Pancreas (tissue), 10 donors: ENCODE measurements at places on chromosomes 1 and 21.

GRCh38 chr1:236904892-236905741, 99.1 kb downstream of the MT1HL1 start:
- no peaks in the 10 kb centered on the region for H3K27me3 ChIP-seq
- H3K4me3 ChIP-seq = no peak overlapping the region
- no peak overlapping the region for H3K27ac ChIP-seq
- DNase-seq = no peak
- H3K4me1 ChIP-seq = peaks cover 4% of the 10 kb centered on the region

GRCh38 chr1:238608144-238608543, 717.4 kb upstream of the ZP4 start:
- H3K36me3 ChIP-seq = no peaks in the 10 kb centered on the region
- H3K27me3 ChIP-seq = no peaks in the 10 kb centered on the region
- no peak overlapping the region for H3K27ac ChIP-seq

DNA sequence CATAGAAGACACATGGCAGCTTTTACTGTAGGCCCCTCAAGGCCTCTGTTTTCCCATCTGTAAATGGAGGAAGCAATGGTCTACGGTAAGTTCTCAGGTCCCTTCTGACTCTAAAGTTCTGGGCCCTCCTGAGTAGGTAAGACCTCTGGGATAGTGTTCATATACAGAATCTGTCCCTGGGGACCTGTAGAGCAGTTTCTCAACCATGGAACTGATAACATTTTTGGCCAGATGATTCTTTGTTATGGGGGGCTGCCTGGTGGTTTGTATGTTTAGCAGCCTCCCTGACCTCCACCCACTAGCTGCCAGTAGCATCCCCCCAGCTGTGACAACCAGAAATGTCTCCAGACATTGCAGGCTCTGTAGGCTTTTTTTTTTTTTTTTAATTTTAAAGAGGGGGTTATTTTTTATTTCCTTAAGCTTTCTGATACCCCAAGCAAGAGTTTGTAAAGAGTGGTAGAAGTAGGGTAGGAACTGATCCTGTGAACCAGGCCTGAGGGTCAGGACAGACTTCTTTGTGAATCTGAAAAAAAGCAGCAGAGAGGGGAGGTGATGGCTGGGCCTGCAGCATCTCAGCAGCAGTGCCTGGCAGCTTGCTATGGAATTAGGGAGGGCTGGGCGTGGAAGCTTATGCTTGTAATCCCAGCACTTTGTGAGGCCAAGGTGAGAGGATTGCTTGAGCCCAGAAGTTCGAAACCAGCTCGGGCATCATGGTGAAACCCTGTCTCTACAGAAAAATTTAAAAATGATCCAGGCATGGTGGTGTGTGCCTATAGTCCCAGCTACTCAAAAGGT, 20.2 kb upstream of the TCEA3 start:
- no peak overlapping the region for H3K4me3 ChIP-seq
- H3K27me3 ChIP-seq = no peaks in the 10 kb centered on the region
- no peaks in the 10 kb centered on the region for H3K36me3 ChIP-seq
- H3K27ac ChIP-seq = no peak overlapping the region
- no peak for DNase-seq
- H3K4me1 ChIP-seq = no peaks in the 10 kb centered on the region

DNA sequence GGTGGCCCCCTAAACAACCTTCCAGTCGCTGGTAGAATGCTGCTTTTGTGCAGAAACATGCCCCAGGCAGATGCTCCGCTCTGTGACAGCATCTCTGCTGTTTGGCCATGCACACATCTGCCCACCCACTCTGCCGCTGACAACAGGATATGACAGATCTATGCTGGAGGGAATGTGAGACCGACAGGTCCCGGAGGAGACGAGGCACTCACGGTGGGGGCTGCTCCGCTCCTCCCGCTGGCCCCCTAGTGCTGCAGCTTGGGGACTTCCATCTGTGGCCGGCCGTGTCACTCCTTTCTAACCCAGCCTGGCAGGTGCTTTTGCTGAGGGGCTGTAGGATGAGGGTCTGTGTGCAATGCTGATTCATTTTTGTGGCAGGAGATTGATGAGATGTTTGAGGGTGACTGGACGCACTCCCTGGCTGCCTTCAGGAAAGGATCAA, 49.1 kb upstream of the DMRTB1 start:
- H3K4me3 ChIP-seq = no peak overlapping the region
- no peak for DNase-seq
- no peaks in the 10 kb centered on the region for H3K36me3 ChIP-seq

- no peaks in the 10 kb centered on the region for H3K36me3 ChIP-seq
- no peak for DNase-seq
- no peaks in the 10 kb centered on the region for H3K4me1 ChIP-seq
- no peak overlapping the region for H3K4me3 ChIP-seq
- no peak overlapping the region for H3K27ac ChIP-seq
These were observed 60.2 kb upstream of the CFAP126 start for GRCh38 chr1:161427733-161428516.

DNA sequence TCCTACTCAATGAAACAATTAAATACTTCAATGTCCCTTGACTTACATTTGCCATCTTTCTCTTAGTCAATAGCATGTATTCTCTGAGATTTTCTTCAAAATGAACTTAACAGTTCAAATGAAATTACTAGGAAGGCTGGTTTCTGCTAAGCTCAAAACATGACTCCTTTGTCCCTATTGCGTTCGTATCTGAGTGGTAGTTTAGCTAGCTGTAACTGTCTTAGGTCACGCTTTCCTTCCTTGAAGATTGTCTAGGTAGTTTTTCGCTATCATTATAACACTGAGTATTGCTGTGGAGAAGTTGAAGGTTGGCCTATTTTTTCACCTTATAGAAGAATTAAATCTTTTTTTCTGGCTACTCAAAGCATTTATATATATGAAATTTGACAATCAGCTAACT, 1535.2 kb downstream of the PLA2G4A start:
- H3K27me3 ChIP-seq = no peaks in the 10 kb centered on the region
- no peaks in the 10 kb centered on the region for H3K36me3 ChIP-seq
- no peak overlapping the region for H3K27ac ChIP-seq
- DNase-seq = no peak

GRCh38 chr1:236269439-236269838, 12.3 kb downstream of the ERO1B start:
- H3K27ac ChIP-seq = no peak overlapping the region
- no peak for DNase-seq
- H3K36me3 ChIP-seq = peaks cover 31% of the 10 kb centered on the region
- no peaks in the 10 kb centered on the region for H3K27me3 ChIP-seq
- H3K4me3 ChIP-seq = no peak overlapping the region

- H3K4me1 ChIP-seq = peaks cover 26% of the 10 kb centered on the region
- H3K27me3 ChIP-seq = no peaks in the 10 kb centered on the region
- no peaks in the 10 kb centered on the region for H3K36me3 ChIP-seq
- H3K27ac ChIP-seq = no peak overlapping the region
- H3K4me3 ChIP-seq = no peak overlapping the region
These were observed 3.9 kb downstream of the JAK1 start for GRCh38 chr1:64962441-64962840.

- no peaks in the 10 kb centered on the region for H3K36me3 ChIP-seq
- peaks cover 21% of the 10 kb centered on the region for H3K4me1 ChIP-seq
- no peak overlapping the region for H3K27ac ChIP-seq
- H3K27me3 ChIP-seq = no peaks in the 10 kb centered on the region
- DNase-seq = peak; percentile 68
- no peak overlapping the region for H3K4me3 ChIP-seq
These were observed 43.0 kb downstream of the PLXNA2 start for GRCh38 chr1:208201229-208201628.

DNA sequence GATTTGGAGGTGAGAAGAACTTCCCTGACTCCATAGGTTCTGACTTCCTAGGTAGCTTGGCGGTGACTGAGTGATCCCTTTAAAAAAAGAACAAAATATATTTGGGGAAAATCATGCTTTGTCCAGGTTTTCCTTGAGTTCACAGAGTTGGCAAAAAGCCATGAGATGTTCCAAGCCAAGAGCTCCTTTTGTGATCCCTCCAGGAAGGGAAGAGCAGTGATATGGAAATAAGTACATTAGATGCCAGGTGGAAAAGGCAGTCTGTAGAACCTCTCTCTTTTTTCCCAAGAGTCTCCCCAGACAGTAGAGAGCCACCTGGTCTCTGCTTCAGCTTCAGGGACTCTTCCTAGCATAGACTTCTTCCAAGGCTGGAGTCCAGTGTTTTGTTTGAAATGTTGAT, 10.2 kb downstream of the TLCD4 start:
- no peak for DNase-seq
- H3K27me3 ChIP-seq = no peaks in the 10 kb centered on the region
- H3K27ac ChIP-seq = no peak overlapping the region
- no peak overlapping the region for H3K4me3 ChIP-seq

DNA sequence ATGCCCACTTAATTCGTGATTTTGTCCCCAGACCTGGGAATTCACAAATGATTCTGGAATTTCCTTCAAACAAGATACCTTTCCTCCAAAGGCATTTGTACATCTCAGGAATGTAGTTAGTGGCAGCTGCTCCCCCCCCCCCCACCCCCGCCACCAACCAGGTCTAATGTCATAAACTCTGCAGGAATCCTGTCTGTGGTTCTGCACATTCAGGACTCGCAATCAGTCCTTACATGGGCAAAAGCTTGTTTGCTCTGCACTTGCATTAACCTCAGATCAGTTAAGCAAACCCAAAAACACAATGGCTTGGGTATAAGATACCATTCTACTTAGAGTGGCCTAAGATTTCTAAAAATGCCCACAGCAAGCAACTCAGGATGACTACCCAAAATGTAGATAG, 143.8 kb downstream of the TGFB2 start:
- DNase-seq = no peak
- H3K27me3 ChIP-seq = no peaks in the 10 kb centered on the region
- H3K36me3 ChIP-seq = no peaks in the 10 kb centered on the region
- H3K4me3 ChIP-seq = no peak overlapping the region
- H3K27ac ChIP-seq = no peak overlapping the region

DNA sequence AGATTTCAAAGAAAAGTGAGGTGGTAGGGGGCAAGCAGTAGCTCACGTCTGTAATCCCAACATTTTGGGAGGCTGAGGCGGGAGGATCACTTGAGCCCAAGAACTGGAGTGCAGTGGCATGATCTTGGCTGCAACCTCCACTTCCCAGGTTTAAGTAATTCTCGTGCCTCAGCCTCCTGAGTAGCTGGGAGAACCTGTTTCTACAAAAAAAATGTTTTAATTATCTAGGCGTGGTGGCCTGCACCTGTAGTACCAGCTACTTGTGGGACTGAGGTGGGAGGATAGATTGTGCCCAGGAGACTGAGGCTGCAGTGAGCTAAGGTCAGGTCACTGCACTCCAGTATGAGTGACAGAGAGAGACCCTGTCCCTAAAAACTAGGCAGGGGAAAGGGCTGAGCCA, 2.6 kb upstream of the TSPAN1 start:
- no peak overlapping the region for H3K4me3 ChIP-seq
- no peaks in the 10 kb centered on the region for H3K27me3 ChIP-seq
- H3K4me1 ChIP-seq = peaks cover 4% of the 10 kb centered on the region
- DNase-seq = no peak
- no peak overlapping the region for H3K27ac ChIP-seq
- H3K36me3 ChIP-seq = no peaks in the 10 kb centered on the region

- H3K27me3 ChIP-seq = no peaks in the 10 kb centered on the region
- no peak overlapping the region for H3K27ac ChIP-seq
- no peaks in the 10 kb centered on the region for H3K4me1 ChIP-seq
- H3K4me3 ChIP-seq = no peak overlapping the region
- no peak for DNase-seq
- peaks cover 16% of the 10 kb centered on the region for H3K36me3 ChIP-seq
These were observed 43.7 kb downstream of the TP53BP2 start for GRCh38 chr1:223802032-223802431.

DNA sequence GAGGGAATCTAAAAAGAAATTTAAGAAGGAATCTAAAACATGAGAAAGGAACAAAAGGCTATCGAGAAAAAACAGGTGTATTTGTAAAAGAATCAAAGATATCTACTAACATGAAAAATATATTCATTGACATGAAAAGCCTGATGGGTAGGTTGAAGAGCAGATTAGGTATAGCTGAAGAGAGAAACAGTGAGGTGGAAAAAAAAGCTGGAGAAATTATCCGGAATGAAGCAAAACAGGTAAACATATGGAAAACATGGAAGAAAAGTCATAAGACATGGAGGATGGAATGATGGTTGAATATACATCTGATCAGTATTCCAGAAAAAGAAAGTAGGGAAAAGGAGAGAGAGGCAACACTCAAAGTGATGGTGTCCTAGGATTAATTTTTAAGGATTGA, 9.6 kb downstream of the EVA1C start:
- DNase-seq = no peak
- H3K27me3 ChIP-seq = no peaks in the 10 kb centered on the region
- no peaks in the 10 kb centered on the region for H3K36me3 ChIP-seq
- H3K27ac ChIP-seq = no peak overlapping the region

GRCh38 chr1:80540149-80540548, 1260.6 kb upstream of the ADGRL2 start:
- H3K4me3 ChIP-seq = no peak overlapping the region
- no peaks in the 10 kb centered on the region for H3K4me1 ChIP-seq
- no peaks in the 10 kb centered on the region for H3K27me3 ChIP-seq
- no peak overlapping the region for H3K27ac ChIP-seq
- no peak for DNase-seq

DNA sequence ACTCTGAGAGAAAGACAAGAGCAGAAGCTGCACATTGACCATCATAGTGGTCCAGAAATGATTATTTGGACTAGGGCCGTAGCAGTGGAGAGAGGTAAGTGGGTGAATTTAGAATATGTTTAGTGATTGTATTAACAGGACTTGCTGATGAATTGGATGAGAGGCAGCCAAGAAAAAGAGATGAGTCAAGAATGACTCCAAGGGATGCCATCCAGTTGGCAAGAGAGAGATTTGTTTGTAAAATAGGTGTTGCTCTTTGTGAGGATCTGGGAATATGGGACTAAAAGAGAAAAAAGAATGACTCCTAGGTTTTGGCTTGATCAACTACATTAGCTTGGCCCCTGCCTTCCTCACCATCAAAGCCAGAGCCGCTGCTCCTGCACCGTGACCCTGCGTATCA, 54.2 kb upstream of the ARTN start:
- no peaks in the 10 kb centered on the region for H3K27me3 ChIP-seq
- no peaks in the 10 kb centered on the region for H3K36me3 ChIP-seq
- H3K27ac ChIP-seq = no peak overlapping the region
- DNase-seq = no peak
- no peaks in the 10 kb centered on the region for H3K4me1 ChIP-seq

- peak; percentile 65 for DNase-seq
- H3K27me3 ChIP-seq = no peaks in the 10 kb centered on the region
- no peaks in the 10 kb centered on the region for H3K36me3 ChIP-seq
These were observed 997 bp downstream of the IFNAR2 start for GRCh38 chr21:33230545-33231324.
